Naive thymus-derived CD4-positive, alpha-beta T cell (primary cell): ENCODE measurements at places on chromosomes 2 and 18. TPM values are rescaled to one million over a fixed set of nuclear protein-coding genes. Genes with fewer than 3 reads are reported as not detected.

SCN9A gene
- 0.12 TPM for polyA plus RNA-seq

KCNE4 gene
- not detected for polyA plus RNA-seq

MOCOS gene
- not detected for polyA plus RNA-seq

TPO gene
- not detected for polyA plus RNA-seq

NYAP2 gene
- not detected for polyA plus RNA-seq

CTNNA2 gene
- not detected for polyA plus RNA-seq

GRCh38 chr2:234686088-234686890 is 189.4 kb upstream of the ARL4C start:
- no peak for DNase-seq

GRCh38 chr2:197234671-197235191 is 75.8 kb downstream of the ANKRD44 start:
- no peak for DNase-seq

- DNase-seq: no peak
These were observed 364.5 kb upstream of the RGPD4 start for GRCh38 chr2:107462181-107462580.

DNA sequence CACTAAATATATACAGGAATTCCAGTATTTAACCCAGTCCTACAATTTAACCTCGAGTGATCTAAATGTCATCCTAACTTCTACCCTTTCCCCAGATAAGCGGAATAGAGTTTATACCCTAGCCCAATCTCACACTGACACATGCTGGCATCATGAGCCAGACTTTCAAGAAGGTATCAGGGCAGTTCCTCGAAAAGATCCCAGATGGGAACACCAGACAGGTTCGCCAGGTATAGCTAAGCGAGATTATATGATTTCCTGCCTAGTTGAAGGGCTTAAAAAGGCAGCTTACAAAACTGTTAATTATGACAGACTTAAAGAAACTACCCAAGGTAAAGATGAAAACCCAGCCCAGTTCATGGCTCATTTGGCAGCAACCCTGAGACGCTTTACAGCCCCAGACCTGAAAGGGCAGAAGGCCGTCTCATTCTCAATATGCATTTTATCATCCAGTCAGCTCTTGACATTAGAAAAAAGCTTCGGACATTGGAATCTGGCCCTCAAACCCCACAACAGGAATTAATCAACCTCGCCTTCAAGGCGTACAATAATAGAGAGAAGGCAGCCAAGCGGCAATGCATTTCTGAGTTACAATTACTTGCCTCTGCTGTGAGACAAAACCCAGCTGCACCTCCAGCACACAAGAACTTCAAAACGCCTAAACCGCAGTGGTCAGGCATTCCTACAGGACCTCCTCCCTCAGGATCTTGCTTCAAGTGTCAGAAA is 668.2 kb upstream of the PKDCC start:
- DNase-seq: no peak

DNA sequence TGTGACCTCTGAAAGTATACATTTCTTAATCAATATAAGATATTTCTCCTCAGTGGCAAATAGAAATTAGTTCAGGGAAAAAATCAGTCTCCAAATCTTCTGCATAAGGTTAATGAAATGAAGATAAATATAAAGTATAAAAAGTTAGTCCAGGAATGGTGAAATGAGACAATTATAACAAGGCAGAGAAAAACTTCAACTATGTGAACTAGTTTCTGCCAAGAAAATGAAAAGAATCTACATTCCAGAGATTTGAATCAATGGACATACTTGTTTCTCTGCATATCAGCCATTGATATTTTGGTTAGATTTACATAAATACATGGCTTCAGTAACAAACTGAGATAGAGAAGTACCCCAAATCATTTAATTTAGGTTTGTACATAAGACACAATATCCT is 249.0 kb downstream of the EXOC6B start:
- DNase-seq: no peak

DNA sequence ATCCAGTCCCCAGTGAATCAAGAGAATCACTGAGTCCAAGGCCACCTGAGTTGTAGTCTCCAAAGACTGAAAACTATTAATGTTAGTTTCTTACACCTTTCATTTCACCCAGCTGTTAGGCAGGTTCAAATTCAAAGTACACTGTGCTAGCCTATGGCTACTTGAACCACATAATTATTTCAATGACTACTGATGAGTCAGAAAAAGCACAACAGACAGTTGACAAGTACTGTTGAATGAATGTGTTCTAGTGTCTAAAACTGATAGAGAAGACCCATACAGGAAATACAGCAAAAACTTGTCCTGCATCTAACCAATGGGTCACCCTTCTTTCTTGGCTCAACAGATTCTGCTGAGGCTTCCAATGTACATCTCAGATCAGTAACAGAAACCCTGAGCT is 160.9 kb downstream of the MYO5B start:
- DNase-seq: no peak

GRCh38 chr18:35059280-35059927 is 18.2 kb downstream of the MAPRE2 start:
- no peak for DNase-seq

DNA sequence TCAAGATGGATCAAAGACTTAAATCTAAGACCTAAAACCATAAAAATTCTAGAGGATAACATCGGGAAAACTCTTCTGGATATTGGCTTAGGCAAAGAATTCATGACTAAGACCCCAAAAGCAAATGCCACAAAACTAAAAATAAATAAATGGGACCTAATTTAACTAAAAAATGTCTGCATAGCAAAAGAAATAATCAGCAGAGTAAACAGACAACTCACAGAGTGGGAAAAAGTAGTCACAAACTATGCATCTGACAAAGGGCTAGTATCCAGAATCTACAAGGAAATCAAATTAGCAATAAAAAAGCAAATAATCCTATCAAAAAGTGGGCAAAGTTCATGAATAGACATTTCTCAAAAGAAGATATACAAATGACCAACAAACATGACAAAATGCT is 18.2 kb upstream of the ASB18 start:
- DNase-seq: no peak

GRCh38 chr2:233477548-233478433 is 88.8 kb downstream of the USP40 start:
- DNase-seq: no peak

DNA sequence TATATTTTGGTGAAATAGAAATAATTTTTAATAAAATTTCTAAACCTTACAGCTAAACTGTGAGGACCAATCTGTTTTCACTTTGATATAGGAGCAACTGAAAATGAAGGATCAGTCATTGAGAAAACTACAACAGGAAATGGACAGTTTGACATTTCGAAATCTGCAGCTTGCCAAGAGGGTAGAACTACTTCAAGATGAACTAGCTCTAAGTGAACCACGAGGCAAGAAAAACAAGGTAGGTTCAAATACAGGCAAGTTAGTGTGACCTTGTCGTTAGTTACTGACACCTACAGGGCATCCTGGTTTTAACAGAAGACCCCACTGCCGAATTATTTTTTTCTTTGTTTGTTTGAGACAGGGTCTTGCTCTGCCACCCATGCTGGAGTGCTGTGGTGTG is 75.5 kb upstream of the STON1 start:
- DNase-seq: no peak

- no peak for DNase-seq
These were observed 135.6 kb downstream of the SATB2 start for GRCh38 chr2:199322151-199322550.

- no peak for DNase-seq
These were observed 23.9 kb downstream of the CFAP65 start for GRCh38 chr2:219017201-219017931.

DNA sequence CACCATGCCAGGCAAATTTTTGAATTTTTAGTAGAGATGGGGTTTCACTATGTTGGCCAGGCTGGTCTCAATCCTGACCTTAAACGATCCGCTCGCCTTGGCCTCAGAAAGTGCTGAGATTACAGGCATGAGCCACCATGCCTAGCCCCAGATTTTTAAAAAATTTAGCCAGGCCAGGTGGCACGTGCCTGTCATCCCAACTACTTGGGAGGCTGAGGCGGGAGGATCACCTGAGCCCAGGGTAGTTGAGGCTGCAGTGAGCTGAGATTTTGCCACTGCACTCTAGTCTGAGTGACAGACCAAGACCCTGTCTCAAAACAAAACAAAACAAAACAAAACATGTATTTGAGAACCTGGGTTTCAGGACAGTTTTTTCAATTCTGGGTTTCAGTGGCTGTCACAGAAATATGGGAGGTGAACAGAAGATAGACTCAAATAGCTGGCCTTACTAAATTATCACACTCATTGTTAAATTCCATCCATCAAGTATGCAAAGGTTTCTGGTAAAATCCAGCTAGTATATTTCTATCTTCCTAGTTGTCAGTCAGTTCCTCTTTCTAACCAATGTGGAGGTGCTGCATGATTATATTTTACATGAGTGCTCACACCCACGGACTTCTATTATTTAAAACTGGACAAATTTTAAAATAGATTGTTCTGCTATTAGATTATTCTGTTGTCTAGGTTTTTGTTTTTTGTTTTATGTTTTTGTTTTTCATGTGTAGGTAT is 5.4 kb downstream of the ALPG start:
- DNase-seq: no peak

DNA sequence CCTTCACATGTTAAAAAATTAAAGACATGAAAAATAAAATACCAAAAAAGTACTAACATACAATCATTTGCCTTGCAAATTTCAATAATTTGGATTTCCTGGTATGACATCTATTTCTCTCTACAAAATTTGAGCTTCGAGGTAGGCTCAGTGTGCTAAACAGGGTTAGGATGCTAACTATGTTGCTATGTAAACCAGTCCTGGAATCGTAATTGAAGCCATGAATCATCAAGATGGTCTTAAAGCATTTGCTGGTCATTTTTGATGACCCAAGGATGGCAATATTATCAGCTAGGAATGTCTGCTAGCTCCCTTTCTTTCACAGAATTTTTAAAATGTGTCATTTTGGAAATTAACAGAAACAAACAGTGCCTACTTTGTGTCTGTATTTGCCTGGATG is 107.9 kb upstream of the TTC39C start:
- no peak for DNase-seq

DNA sequence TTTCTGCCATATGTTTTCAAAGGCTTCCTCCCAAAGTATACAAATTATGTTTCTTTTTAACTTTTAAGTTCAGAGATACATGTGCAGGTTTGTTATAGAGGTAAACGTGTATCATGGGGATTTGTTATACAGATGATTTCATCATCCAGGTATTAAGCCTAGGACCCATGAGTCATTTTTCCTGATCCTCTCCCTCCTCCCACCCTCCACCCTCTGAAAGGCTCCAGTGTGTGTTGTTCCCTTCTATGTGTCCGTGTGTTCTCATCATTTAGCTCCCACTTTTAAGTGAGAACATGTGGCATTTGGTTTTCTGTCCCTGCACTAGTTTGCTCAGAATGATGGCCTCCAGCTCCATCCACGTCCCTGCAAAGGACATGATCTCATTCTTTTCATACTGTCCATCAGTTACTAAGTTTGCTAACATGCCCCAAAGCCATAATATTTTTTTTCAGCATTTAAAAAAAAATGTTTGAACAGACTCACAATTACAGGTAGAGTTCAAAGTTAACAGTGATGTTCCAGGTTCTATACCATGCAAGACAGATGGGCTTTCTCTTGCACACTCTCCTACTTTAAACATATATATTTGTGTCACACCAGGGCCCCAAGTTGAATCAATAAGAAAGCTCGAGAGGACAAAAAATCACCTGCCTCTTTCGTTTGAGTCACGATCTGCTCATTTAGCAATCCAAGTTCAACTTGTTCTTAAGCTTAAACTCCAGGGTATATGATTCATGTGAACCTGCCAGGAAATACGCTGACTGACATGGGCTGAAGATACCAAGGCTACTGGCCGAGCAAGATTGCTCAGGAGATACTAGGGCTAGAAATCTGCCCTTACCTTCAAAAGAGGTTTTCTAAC is 77.6 kb downstream of the AP1S3 start:
- DNase-seq: no peak

DNA sequence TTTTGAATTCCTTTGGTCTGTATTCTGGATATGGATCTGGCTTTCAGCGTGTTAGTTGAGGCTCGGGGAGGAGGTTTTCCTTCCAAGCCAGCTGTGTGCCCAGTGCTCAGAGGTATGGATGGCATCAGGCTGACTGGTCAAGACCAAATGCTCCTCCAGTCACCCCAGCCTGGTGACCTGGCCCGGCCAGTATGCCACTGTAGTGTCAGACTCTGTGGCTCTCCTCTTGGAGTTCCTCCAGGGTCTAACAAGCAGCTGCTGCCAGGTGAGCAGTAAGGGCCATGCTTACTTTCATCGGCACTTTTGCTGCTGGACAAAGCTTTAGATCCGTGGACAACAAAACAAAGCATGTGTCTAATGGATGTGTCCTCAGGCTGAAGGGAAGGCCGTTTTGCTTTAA is 44.1 kb downstream of the CABLES1 start:
- DNase-seq: no peak

DNA sequence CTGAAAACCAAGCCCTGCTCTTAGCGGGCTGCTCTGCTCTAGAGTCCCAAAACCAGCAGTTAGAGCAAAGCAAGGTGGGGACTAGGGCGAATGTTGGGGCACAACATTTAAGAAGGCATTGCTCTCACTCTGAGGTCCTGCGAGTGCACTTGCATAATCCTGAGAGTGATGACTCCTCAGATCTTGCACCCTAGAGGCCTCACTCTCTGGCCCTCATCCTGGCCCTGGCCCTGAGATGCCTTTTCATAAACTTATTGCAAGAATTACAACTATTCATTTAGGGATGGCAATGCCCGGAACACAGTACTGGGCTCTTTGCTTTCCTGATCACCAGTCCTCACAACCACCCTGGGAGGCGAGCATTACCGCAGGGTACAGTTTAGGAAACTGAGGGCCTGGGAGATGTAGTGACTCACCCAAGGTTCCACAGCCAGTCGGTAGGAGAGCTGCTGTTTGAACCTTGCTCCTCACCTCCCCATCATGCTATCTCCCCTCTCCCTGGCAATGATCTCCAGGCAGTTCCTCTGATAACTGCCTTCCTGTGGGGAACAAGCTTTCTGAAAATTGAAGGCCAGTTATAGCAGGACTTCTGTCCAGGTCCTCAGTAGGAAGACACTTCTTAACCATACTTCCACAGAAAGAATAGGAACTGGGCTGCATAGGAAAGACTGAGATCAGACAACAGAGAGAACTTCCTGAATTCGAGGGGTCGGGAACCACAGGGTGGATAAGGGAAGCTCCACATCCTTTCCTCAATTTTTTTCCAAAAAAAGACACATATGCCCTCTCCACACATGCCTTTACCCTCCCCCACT is 91.3 kb downstream of the TNS1 start:
- no peak for DNase-seq

DNA sequence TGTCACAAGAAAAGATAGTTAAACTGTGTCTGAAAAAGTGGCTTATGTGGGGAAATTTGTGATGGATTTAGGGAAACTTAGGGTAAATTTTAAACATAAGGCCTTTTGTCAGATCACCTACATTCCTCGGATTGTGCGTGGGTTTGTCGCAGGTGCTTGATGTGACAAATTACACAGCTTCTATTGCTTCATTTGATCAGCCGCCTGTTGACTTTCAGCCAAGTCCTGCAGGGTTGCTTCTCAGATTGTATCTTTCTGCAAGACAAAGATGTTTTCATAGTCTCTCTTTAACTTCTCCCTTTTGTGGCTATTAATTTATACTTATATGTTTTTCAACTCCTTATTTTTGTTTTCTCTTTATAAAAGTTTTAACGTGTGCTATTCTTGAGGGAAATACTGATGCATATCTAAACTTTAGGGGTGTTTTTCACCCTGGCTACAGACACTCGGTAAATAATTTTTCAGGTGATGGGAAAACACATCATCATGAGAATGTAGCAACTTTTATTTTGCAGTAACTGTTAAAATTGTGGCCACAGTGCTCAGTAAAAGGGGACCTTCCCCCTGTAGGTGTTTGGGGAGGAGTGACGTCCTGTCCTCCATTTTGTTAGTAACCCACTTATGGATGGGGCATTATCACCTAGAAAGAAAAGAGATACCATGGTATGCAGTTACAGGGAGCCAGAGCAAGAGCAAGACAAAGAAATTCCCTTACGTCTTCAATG is 31.4 kb downstream of the GALM start:
- DNase-seq: no peak

GRCh38 chr2:238528953-238529781 is 102.4 kb downstream of the ASB1 start:
- DNase-seq: no peak
